ENCODE measurements at places on chromosomes 3 and 15.

DNA sequence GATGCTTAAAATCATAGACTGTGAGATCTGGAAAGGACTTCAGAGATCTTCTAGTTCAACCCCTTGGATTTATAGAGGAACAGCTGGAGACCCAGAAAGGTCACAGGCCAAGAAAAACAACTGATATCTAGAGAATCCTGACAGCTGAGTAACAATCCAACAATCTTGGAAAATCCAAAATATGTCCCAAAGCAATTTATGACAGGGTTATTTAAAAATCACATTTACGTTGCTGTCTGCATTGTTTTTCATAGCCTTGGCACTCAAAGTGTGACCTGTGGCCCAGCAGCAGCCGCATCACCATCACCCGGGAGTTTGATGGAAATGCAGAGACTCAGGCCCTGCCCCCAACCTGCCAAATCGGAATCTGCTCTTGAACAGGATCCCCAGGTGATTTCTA lies 78.8 kb downstream of the FBN1 start:
- peak; percentile 88 for DNase-seq

DNA sequence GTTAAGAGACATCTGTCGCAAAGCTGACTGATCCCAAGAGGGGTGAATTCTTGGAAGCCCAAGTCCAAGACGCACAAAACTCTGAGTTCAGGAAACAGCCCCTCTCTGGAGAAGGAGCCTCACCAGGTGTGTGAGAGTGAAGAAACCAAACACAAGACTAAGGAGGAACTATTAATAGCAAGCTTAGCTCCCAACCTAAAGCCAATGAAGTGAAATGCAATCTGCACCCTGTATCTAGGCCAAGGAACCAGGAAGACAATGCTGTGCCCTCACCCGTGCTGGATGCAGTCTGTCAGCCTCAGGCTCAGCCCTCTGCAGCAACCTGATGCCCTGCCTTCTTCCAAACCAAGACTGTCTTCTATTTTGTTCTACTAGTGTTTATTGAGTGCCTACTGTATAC lies 22.5 kb upstream of the THBS1 start:
- no peak for DNase-seq

- peak; percentile 26 for DNase-seq
Observed at GRCh38 chr15:44593042-44593736, 56.2 kb downstream of the EIF3J start.

- DNase-seq: no peak
Observed at GRCh38 chr3:195372220-195372619, 70.6 kb downstream of the ACAP2 start.

- DNase-seq: peak; percentile 45
Observed at GRCh38 chr3:72052841-72053409, 268.0 kb upstream of the PROK2 start.

- DNase-seq: no peak
Observed at GRCh38 chr3:141409940-141410241, 41.6 kb downstream of the ZBTB38 start.

DNA sequence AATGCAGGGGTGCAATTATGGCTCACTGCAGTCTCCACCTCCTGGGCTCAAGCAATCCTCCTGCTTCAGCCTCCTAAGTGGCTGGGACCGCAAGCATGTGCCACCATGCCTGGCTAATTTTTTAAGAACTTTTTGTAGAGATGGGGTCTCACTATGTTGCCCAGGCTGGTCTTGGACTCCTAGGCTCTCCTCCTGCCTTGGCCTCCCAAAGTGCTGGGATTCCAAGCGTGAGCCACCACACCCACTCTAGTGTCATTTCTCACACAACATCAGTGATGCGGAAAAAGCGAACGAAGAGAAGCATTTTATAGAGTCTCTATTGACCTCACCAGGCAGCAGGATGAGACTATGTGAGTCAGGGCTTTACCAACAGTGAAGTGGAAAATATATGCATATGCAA lies 137.7 kb downstream of the PLD1 start:
- DNase-seq: no peak

GRCh38 chr3:45486926-45487325 lies 98.5 kb downstream of the LARS2 start:
- DNase-seq: no peak

DNA sequence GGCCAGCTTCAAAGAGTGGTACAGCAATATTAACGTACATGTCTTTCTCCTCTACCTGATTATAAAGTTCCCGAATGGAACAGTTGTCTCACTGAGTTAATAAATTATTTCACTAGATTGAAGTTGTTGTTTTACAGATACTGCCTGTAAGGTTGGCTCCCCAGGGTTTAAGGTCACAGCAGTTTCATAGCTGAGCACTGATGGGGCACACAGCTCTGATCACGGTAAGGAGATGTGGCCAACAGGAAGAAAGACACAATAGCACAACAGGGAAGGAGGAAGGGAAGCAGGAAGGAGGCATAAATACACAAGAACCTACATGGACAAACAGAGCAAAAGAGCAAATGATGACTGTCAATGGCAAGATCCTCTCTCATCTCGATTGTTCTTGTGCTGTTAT lies 215.6 kb downstream of the WNT5A start:
- no peak for DNase-seq

GRCh38 chr3:101827211-101828174 lies 21.8 kb upstream of the NFKBIZ start:
- DNase-seq: peak; percentile 79

- DNase-seq: no peak
Observed at GRCh38 chr3:187738071-187738330, 7.3 kb downstream of the BCL6 start.

- no peak for DNase-seq
Observed at GRCh38 chr3:177179281-177180067, 17.8 kb downstream of the TBL1XR1 start.

DNA sequence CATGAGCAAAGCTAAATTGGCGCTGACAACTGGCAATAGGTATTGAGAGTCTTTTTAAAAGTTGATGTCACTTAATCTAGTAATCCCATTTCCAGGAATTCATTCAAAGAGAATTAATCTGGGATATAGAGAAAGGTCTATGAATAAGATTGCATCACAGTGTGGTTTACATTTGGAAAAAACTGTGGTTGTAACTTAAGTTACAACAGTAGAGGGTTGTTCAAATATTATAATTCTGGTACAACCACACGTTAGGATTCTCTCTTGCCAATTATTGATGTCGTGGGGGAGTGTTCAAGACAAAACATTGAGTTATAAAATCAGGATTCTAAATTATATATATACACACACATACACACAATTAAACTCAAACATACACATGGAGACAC lies 79.8 kb downstream of the LIPC start:
- DNase-seq: no peak

DNA sequence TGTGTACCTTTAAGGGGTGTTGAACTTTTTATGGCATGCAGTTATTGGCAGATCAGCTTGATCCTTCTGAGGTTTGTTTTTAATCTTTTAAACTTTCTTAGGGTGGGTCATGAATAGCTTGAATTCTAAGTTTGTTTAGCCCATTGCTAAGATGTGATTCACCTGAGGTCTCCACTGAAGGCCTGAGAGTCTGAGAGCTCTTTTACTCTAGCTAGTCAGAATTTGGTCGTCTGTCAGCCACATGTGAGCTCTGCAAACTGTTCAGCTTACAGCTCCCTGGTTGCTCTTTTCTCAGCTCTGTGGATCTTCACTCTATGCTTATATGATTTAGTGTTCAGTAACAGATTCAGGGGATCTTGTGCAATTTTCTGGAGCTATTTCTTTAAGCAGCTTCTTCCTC lies 161.3 kb downstream of the ABHD5 start:
- DNase-seq: peak; percentile 54

- peak; percentile 60 for DNase-seq
Observed at GRCh38 chr15:82105451-82106215, 59.8 kb upstream of the MEX3B start.

DNA sequence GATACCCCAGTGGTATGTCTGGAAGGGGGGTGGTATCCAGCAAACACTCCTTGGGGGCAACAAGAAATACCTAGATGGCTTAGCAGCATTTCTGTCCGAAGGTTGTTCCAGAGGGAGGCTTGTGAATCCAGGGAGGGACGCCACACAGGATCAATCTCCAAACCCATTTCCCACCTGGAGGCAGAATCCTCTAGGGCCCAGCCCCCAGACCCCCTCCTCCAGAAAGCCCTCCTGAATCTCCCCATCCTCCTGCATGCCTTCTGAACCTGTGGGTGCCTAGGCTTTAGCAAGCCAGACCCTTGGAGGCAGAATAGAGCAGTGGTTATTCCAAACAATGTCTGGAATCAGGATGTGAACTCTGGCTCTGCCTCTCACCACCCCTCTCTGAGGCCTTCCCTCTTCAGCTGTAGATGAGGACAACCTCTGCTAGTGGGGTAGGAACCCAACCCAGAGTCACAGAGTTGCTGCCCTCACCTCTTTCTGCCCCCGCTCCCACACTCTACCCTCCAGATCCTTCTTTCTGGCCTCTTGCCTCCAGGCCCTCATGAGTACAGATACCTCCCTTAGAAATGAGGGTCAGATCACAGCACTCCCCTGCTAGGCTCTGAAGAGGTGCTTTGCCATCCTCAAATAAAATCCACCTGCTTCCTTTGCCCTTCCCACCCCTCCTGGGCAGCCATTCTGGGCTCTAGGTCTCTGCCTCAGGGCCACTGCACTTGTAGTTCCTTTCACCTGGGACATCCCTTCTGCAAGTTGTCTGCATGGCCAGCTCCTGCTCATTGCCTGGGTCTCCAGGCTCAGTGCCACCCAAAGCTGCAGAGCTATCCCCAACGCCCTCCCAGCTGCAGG lies 8.1 kb downstream of the CISH start:
- no peak for DNase-seq

GRCh38 chr15:39948817-39949216 lies 14.9 kb downstream of the EIF2AK4 start:
- no peak for DNase-seq

DNA sequence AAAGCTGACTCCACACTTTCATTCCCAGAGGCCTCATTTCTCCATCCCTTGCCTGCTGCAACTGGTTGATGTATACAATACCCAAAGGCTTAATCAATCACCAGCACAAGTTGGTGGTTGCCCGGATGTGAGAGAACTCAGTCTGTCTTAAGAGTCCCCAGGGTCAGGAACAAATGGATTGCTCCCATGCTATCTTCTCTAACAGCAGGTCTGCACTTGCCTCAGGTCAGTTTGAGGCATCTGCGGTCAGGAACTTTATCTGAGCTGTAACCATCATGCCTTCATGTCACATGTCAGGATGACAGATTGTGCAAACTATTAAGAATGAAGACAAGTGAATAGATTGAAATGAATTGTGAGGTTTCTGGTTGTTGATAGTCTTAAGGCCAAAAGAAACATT lies 56.1 kb downstream of the BFSP2 start:
- DNase-seq: no peak

DNA sequence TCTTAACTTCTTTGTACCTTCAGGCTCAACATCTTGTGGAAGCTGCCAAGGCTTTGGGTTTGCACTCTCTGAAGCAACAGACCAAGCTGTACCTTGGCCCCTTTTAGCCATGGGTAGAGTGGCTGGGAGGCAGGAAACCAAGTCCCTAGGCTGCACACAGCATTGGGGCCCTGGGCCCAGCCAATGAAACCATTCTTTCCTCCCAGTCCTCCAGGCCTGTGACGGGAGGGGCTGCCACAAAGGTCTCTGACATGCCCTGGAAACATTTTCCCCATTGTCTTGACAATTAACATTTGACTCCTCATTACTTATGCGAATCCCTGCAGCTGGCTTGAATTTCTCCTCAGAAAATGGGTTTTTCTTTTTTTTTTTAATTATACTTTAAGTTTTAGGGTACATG lies 253.1 kb upstream of the GADL1 start:
- DNase-seq: no peak

DNA sequence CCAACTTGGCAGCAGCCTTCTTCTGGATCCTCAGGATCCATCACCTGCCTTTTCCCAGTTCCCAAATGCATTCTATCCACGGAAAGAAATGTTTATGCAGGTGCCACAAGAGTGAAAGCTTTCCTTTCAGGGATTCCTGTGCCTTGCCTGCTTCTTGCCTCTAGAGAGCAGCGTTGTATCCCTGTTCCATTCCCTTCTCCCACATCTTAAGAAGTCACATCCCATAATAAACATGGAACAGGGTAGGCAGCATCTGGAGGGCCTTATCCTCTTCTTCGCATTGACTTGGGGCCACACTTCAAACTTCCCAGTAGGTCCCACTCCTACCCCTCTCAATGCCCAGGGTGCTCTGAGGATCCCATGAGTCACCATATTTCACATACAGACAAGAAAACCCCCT lies 72.7 kb upstream of the DCLK3 start:
- no peak for DNase-seq

GRCh38 chr3:168093229-168093628 lies 2.5 kb downstream of the GOLIM4 start:
- DNase-seq: no peak

- DNase-seq: no peak
Observed at GRCh38 chr3:13762906-13763305, 117.0 kb downstream of the WNT7A start.

DNA sequence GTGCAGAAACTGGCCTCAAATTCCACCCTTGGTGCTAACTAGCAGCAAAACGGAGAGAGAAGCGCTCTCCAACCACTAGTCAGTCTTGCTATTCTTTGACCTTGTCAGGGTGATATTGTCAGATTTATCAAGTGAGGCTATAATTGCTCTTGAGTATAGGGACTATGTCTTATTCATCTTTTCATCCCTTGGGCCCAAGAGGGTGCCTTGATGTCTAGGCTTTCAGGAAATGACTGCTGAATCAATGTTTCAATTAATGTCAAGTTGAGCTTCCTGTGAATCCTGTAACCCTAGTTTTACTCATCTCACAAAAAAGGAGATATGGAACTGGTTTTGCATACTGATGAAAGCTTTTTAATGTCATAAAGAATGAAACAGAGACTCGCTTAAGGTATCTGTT lies 701.3 kb downstream of the EDEM1 start:
- DNase-seq: no peak

- no peak for DNase-seq
Observed at GRCh38 chr15:49890689-49891088, 228.3 kb downstream of the ATP8B4 start.

DNA sequence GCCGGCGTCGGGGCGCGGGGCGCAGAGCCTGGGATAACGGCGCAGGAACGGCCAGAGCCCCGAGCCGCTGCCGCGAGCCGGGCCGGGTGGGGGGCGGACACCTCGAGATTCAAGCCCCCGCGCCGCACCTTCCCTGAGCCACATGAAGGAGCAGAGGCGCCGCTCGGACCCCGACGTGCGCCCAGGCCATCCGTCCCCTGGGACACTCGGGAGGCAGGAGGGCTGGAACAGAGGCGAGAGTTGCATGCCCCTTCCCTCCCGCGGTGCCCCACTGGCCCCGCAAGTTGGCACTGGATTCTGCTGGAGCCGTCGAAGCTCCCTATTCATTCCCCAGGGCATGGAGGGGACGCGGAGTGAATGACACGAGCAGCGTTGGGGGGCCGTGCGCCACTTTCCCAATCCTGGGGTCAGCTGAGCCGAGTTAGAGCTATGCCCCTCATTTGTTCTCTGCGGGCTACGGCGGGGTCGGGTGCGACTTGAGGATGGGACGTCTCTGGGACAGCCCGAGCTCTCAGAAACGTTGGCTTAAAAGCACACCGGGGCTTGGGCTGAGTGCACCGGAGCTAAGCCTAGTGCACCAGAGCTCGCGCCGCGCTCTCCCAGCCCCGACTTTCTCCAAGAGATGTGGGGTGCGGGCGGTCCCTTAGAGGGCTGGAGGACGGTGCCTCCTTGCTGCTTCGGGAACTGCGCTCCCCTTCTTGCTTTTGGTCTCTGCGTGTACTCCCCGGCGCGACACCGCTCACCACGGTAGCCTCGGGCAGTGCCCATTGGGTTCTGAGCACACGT lies 588 bp downstream of the SLC6A1 start:
- DNase-seq: no peak

- no peak for DNase-seq
Observed at GRCh38 chr3:188242436-188243123, 88.6 kb downstream of the LPP start.

- peak; percentile 84 for DNase-seq
Observed at GRCh38 chr15:25784876-25785640, 78.1 kb downstream of the ATP10A start.

- DNase-seq: peak; percentile 11
Observed at GRCh38 chr3:52769786-52770455, 819 bp downstream of the NEK4 start.

Data from fibroblast of mammary gland (primary cell).